A549 (cell line): ENCODE measurements at places on chromosomes 1 and 21.

DNA sequence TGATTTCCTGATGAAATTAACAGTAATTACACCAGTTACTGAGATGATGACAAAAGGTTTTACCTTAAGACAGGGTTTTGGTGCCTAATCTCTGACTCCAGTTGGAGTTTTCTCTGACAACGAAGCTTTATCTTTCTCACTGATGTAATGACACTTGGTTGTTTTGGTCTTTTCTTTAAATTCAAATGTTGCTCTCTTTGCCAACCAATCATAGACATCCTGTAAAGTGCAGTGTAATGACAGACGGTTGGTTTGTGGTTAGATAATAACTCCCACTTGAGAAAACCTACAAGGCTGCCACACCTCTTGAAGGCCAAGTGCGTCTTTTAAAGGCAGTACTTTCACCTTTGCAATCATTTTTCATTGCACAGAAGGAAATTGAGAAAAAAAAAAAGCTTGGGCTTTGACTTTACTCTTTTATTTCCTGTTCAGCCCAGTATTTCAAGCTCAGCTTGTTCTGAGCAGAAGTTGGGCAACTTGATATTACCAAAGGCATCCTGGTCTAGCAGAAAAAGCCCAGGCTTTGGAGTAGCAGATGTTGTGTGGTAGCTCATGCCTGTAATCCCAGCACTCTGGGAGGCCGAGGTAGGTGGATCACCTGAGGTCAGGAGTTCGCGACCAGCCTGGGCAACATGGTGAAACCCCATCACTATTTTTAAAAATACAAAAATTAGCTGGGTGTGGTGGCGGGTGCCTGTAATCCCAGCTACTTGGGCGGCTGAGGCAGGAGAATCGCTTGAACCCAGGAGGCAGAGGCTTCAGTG, 14.9 kb downstream of the PDIK1L start:
- no peak for DNase-seq

DNA sequence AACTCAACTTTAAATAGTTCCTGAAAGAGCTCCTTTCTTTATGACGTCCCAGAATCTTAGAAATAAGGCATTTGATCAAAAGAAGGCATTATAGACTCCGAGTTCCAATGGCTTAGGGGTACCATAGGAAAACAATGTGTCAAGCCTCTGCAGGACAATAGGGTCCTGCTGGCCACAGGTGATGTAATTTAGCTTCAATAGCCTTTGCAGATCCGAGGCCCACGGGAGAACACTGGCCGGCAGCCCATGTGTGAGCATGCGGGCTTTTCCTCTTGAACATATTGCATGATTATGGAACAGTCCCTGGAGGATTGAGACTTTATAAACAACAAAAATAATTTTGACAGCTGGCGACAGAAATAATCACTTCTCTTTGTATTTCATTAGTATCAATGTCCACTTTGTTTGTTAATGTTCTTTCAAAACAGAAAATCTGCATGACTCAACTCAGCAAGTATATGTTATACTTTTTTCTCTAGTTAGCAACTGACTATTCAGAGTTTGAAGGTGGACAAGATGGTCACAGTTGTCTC, 49.0 kb upstream of the NR5A2 start:
- no peak for DNase-seq

DNA sequence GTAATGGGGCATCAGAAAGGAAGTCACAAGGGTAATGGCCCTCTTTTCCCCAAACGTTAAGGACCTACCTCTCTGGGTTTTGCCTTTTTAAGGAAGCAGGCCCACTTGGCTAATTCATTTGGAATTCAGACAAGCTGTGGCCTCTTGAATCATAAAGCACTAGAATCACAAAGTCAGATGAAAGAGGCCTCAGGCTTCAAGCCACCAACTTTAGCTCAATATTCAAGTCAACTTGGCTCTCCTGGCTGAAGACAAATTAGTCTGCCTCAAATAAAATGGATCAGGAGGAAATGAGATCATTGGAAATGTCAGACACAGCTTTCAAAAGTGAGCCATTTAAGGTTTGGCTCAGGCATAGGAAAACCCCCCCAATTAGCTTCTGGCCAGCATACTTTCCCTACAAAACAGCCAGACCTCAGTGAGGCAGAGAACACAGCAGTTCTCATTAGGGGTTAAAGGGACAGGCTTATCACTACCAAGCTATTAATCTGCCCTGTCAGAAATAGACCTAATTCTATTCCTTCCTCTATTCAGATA, 34.3 kb downstream of the SLC35D1 start:
- no peak for DNase-seq

- DNase-seq: no peak
These were observed 104.6 kb downstream of the DISP1 start for GRCh38 chr1:222919478-222919865.

DNA sequence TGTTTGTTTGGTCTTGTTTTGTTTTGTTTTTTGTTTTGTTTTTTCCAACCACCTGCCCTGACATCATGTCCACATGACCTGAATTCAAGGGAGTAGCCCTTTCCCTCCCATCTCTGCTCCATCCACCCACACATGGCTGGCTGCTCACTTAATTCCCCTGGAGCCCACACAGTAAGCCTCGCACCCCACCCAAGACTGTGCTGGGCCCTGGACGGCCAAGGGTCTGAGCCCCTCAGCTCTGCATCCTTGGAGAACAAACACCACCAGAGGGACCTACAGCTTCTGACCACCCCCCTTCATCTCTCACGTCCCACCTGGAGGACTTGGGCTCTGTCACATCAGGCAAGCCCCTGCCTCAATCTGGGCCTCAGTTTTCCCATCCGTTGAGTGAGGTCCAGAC, 39.1 kb downstream of the MATN1 start:
- DNase-seq: no peak

DNA sequence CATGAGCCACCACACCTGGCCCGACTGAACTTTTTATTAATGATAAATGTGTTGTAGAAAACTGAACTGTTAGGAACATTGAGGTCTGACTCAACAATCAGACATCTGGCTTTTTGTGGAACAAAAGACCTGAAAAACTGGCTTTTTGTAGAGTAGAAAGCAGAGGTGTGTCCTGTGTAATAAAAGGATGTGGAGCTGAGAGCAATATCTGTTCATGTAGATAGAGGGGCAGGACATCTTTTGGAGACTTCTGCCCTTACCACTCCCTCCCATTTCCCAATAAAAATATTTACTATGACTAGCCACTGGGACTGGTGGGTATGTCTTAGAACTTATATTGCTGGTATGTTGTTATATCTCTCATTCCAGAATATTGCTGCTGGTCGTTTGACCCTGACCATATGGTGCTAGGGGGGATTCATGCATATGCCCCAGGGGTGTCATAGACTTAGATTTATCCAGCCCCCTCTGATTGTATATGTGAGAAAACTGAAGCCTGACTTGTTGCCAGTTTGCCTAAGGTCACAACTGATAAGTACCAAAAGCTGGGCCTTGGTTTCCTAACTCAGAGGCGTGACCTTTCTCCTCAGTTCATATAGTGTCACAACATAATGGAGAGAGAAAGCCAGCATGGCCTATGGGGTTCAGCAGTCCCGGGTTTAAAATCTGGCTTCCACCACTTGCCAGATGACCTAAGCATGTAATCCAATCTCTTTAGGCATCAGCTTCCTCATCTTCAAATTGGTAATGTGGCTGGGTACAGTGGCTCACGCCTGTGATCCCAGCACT, 33.5 kb upstream of the PIGV start:
- no peak for DNase-seq

GRCh38 chr21:30482130-30482529, 2.0 kb upstream of the KRTAP19-1 start:
- no peak for DNase-seq
